IgD-negative memory B cell (primary cell): ENCODE measurements at places on chromosomes 4 and X. TPM values are rescaled to one million over a fixed set of nuclear protein-coding genes. Genes with fewer than 3 reads are reported as not detected.

The MAGEC2 gene
- polyA plus RNA-seq, result not detected

The ZCCHC4 gene
- 10.1 TPM for polyA plus RNA-seq

The SPON2 gene
- polyA plus RNA-seq, result 8.6 TPM

The IL13RA1 gene
- polyA plus RNA-seq, result 31.1 TPM

The SLITRK4 gene
- polyA plus RNA-seq, result not detected

The SSX2B gene
- not detected for polyA plus RNA-seq

The ITM2A gene
- polyA plus RNA-seq, result 59.0 TPM

The CYTL1 gene
- not detected for polyA plus RNA-seq

The SPANXD gene
- polyA plus RNA-seq, result not detected

The GAGE12F gene
- polyA plus RNA-seq, result not detected

The POF1B gene
- polyA plus RNA-seq, result 3.9 TPM

The NAA11 gene
- polyA plus RNA-seq, result not detected

The SUPT20HL2 gene
- polyA plus RNA-seq, result not detected

The DUSP21 gene
- not detected for polyA plus RNA-seq

The RAB40A gene
- polyA plus RNA-seq, result not detected

The SPIN4 gene
- polyA plus RNA-seq, result 0.89 TPM

The FHIP1A gene
- polyA plus RNA-seq, result not detected

The UGT2A3 gene
- not detected for polyA plus RNA-seq

The BRS3 gene
- polyA plus RNA-seq, result not detected

The SPARCL1 gene
- not detected for polyA plus RNA-seq
